ENCODE measurements at places on chromosomes 11 and 22.

DNA sequence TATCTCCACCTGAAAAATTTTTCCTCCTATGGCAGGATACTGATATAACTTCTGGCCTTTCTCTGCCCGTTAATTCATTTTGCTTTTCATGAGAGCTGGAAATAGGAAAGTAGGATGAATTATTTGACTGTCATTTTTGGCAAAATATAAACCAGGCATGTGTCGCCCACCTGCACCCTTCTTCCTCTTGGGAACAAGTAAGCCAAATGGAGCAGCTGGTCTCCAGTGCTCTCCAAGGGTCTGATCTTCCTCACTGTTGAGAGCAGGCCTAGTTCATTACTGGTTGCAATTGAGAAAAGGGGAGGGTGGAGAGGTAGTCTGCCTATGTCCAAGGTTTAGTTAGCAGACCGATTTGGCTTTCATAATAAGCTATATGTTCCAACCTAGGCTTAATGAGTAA, 582.2 kb downstream of the DLG2 start:
- no peak for DNase-seq

- no peak for DNase-seq
Measured at GRCh38 chr22:47388331-47388730, 625.9 kb downstream of the TBC1D22A start.

DNA sequence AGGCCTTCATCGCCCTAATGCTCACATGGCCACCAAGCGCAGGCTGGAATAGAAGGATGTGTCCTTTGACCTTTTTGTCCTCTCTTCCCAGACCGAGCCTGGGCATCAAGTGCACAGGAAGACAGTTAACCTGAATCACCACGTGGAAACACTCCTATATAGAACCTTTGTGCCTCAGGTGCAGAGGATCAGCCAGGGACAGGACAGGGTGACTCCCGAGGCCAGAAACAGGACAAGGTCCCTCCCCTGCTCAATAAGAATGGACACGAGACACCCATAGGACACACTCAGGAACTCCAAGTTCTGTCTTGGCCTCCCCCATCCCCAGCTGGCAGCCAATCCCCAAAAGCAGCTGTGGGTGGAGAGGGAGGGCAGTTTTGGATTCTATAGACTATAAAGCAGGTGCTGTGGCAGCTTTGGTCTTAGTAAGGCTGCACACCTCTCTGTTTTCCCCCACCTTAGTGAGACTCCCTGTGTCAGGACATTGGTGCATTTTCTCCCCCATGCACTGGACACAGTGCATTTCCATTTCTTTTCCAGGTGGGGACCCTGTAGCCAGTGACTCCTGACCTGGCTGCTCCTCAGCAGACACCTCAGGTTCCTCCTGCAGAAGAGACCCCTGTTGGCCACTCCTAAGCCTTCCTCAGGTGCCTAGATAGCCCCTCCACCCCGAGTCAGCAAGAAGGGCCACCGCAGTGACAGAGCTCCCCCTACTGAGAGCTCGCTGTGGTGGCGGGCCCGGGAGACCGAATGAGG, 43.6 kb upstream of the POU2AF1 start:
- no peak for DNase-seq

DNA sequence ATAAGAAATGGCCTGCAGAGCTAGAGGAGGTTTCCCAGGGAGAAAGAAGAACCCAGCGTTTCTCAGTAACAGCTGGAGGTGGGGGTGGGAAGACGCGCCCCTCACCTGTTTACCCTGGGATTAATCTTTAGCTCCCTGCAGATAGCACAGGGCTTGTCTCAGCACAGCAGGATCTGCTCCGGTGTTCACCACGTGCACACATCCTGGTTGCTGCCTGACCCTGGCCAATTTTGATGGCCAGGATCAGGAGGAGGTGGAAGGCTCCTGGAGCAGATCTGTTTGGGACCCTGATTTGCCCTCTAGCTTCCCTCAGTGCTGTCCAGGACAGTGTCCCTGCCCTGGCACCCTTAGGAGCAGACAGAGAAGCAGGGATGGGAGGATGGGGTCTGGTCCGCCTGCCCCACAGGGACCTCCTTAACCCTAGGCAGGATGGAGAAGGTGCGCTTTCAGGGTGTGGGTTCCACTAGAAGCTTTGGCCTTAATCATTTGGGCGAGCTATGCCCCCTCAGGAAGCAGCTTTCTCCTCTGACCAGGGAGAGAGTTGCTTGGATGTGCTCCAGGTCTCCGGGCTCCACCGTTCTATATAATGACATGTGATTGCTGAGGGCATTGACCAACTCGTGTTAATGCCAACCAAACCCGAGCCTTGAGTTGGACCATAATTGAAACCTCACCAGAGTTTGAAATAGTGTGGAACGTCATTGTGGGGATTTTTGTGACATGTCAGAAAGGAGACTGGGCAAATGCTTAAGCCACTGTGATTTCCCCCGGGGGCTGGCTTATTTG, 19.3 kb downstream of the UPB1 start:
- no peak for DNase-seq

GRCh38 chr11:105158436-105158835, 18.9 kb upstream of the CARD18 start:
- no peak for DNase-seq

DNA sequence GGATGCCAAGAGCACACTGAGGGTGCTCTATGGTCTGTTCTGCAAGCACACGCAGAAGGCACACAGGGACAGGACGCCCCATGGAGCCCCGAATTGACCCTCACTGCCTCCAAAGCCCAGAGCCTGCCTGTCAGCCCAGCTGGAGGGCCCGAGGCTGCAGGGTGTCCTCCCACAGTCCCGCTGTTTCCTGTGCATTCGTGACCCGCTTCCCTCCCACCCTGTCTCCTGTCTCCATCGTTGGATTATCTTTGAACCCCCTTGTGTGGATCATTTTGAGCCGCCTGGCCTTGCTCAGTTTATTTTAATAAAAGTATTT, 25.6 kb downstream of the PARVG start:
- DNase-seq = no peak

DNA sequence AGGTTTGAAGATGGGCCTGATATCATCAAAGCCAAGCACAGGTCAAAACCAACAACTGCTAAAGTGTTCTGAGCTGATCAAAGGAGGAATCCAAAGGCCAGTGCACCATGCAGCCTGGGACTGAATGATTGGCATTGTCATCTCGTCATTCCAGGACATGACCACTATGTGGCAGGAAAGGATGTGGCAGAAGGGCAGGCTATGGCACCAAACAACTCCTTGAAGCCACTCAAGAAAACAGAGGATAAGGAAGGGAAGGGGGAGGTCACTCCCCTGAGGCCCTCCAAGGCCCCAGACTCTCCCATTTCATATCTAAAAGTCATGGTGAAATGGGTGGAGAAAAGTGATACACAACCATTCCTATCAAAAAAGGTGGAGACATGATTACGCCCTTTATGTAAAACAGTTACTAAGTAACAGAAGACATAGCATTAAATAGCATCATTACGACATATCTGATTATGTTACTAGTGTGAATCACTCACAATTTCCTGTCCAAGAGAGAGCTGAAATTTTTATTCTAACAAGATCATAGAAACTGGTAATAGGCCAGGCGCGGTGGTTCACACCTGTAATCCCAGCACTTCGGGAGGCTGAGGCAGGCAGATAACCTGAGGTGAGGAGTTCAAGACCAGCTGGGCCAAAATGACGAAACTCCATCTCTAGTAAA, 49.3 kb downstream of the AHNAK start:
- no peak for DNase-seq

DNA sequence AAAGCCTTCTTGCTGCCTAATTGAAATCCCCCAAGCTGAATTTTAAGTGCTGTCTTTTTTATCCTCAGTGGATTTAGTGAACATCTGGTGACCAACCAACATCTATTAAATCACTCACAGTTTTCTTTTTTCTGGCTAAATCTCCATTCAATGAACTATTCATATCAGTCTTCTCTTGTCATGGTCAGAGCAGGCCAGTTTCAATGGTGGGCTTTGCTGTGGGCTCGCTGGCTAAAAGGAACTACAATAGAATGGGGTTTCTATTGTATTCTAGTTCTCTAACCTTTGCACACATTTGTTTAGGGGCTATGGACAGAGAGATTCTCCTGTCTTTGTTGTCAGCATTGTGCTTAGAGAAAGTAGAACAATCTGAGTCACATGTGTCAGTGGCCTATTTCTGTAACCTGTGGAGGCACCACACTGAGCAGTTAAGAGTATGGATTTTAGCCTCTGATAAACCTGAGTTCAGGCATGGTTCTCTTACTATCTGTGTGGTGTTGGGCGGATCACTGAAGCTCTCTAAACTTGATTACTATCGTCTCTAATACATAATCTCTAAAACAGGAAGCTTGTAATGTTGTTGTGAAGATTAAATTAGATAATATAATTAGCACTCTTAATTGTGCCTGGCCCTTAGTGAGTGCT, 94.2 kb upstream of the CADM1 start:
- DNase-seq = no peak

GRCh38 chr11:113956986-113957385, 17.9 kb upstream of the HTR3A start:
- DNase-seq = no peak

GRCh38 chr11:60895687-60896086, 10.7 kb downstream of the PRPF19 start:
- no peak for DNase-seq

GRCh38 chr11:10730151-10730550, 20.9 kb upstream of the CTR9 start:
- no peak for DNase-seq

DNA sequence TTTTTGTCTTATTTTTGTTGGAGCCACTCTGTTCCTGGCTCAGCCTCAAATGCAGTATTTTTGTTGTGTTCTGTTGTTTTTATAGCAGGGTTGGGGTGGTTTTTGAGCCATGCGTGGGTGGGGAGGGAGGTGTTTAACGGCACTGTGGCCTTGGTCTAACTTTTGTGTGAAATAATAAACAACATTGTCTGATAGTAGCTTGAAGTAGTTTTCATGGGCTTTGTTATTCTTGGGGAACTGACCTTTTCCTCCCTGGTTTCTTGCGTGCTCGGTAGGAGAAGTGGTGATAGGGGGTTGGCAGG, 6.0 kb upstream of the MCM5 start:
- no peak for DNase-seq

- DNase-seq = no peak
Measured at GRCh38 chr11:74566146-74566960, 26.0 kb upstream of the POLD3 start.

DNA sequence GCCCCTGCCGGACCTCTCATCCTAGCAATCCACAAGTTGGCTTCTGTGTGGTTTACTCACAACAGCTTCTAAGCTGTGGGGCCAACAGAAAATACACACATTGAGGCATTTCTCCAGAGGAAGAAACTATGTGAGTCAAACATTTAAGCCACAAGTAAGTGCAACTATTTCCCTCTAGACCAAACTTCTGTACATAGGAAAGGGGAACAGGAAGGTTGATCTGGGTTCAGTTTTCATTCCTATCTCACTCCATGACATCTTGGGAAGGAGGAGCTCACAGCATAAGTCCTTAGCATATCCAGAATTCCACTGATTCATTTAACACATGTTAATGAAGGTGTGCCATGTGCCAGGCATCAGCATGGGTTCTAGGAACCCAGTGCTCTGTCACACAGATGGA, 72.8 kb upstream of the PICALM start:
- no peak for DNase-seq

GRCh38 chr11:83147895-83148294, 9.0 kb upstream of the PCF11 start:
- no peak for DNase-seq

- no peak for DNase-seq
Measured at GRCh38 chr22:22818861-22819855, 68.5 kb upstream of the IGLL5 start.

- no peak for DNase-seq
Measured at GRCh38 chr11:13674799-13675509, 6.5 kb downstream of the FAR1 start.

DNA sequence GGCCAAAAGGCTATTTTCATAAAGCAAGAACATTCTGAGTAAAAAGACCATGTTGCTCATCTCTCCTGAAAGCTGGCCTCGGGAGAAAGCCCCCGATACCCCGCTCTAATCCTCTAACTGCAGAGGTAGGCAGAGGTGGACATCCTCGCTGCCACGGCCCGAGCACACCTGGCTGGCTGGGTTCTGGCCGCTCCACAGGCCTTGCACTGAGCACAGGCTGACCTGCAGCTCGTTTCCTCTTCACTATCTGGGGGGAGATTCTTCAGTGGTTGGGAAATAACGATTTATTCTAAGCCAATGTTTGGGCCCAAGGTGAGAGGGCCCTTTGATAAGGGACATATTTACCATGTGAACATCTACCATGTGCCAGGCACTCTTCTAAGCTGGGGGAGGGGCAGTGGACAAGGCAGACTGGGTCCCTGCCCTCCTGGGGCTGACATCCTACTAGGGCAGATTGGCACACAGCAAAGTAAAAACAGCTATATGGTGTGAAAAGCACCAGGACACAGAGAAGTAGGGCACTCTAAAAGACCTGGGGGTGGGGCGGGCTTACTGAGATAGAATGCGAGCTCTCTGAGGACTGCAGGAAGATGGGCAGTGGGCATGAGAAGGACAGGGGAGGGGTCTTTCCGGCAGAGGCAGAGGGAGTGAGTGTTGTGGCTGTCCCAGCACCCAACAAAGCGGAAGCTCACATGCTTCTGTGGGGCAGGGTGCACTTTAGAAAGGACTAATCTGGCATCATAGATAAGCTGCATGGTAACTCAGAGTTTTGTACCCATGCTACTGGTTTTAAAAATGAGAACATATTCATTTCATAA, 65.5 kb upstream of the ARFGAP3 start:
- DNase-seq = no peak

DNA sequence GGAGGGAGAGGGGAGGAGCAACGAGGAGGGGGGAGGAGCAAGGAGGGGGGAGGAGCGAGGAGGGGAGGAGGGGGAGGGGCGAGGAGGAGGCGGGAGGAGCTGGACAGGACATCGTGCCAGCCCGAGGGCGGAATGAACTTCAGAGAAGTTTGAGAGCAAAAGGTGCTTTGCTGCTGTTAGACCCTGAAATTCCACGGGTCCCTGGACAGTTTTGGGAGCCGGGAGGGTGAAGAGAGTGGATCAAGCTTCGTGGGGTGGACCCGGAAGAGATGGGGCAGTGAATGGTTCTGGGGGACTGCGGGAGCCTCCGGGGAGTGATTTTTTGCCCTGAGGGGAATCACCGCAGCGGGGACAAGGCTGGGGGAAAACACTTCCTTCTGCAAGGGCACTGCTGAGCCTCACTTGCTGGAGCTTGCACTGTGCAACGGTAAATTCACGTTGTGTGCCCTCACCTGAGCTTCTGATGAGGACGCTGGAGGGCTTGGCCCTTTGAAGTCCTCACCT, 10.7 kb upstream of the NLRP6 start:
- DNase-seq = no peak

GRCh38 chr11:119691020-119691666, 37.9 kb downstream of the NECTIN1 start:
- DNase-seq = no peak
